ENCODE measurements at places on chromosomes 11 and 22. TPM values are rescaled to one million over a fixed set of nuclear protein-coding genes. Genes with fewer than 3 reads are reported as not detected.

Gene KCTD14
- polyA plus RNA-seq: 14.1 TPM

Gene TRIM49
- not detected for polyA plus RNA-seq

- DNase-seq: peak; percentile 79
These were observed 1.2 kb upstream of the MRGPRF start for GRCh38 chr11:69014084-69014851.

- DNase-seq: no peak
These were observed 346.6 kb downstream of the MN1 start for GRCh38 chr22:27454807-27455450.

DNA sequence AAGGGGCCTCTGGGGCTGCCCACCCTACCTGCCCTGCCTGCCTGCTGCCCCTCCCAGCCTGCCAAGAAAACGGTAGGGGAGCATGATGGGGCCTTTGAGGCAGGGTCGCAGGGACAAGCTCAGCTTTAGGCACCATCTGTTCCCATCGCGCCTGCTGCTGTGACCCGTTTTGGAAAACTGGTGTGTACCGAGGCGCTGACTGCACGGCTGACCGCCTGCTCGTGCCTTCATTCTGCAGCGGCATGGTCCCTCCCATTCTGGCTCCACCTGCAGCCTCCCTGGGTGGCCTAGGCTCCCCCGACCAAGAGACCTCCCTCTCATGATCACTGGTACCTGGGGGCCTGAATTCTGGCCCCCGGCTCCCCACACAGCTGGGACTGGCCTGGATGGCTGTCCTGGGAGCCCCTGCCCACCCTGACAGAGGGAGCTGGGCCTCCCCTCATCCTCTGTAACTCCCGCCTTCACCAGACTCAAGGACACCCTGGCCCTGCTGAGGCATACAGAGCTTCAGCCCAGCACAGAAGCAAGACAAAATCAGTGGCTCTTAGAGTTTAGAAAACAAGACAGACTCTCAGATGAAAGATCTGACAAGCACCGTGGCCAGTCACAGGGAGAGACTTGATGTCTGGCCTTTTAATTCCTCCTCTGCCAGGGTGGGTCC is 6.5 kb upstream of the MYRF start:
- DNase-seq: no peak

DNA sequence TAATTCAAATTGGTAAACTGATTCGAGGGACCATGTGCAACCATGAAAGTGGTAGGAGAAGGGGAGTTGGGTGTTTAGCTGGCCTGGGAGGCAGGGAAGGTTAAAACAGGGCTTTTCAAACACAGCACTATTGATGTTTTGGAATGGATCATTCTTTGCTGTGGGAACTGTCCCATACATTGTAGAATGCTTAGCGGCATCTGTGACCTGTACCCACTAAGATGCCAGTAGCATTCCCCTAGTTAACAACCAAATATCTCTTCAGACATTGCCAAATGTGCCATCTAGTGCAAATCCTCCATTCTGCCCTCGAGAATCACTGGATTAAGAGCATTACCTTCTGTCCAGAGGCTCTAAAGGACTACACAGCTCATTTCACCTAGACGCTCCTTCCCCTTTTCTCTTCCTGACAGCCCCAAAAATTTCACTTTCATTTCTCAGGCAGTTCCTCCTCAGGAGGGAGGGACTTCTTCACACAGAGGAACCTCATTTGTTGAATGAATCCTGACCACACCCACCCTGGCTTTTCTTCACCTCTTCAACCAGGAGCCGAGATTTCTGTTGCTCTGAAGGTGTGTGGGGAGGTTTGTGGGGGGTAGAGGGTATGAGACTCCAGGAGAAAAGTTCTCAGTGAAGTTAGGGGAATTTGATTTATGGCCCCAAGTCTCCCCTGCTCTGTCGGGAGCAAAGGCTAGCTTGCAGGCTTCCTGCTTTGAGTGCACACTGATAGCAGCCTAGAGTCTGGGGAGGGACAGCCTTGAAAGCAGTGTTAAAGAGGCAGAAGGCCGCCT is at the start of gene TRIM34:
TRIM34 (plus strand) TSS at position 513 of the 791 bp plus-strand sequence. CDS start 7,331 bp downstream, outside the sequence.
- DNase-seq: peak; percentile 47

GRCh38 chr11:110186867-110187266 is 93.7 kb downstream of the ZC3H12C start:
- DNase-seq: no peak

DNA sequence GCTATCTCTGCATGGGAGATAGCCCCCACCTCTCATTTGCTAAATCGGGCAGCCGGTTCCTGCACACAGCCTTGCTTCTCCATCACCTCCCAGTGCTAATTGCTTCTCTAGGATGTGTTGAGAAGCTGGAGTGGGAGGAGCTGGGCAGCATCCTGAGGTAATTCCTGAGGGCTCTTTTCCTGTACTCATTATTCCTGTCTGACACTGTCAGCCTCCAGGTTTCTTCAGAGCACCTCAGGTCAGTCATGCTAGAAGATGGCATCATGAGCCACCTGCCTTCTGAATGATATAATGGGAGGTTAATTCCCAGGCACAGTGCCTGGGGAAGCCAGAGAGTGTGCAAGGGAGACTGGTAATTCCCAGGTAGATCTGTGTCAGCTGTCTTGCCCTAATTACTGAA is 133.0 kb downstream of the RAB38 start:
- no peak for DNase-seq

DNA sequence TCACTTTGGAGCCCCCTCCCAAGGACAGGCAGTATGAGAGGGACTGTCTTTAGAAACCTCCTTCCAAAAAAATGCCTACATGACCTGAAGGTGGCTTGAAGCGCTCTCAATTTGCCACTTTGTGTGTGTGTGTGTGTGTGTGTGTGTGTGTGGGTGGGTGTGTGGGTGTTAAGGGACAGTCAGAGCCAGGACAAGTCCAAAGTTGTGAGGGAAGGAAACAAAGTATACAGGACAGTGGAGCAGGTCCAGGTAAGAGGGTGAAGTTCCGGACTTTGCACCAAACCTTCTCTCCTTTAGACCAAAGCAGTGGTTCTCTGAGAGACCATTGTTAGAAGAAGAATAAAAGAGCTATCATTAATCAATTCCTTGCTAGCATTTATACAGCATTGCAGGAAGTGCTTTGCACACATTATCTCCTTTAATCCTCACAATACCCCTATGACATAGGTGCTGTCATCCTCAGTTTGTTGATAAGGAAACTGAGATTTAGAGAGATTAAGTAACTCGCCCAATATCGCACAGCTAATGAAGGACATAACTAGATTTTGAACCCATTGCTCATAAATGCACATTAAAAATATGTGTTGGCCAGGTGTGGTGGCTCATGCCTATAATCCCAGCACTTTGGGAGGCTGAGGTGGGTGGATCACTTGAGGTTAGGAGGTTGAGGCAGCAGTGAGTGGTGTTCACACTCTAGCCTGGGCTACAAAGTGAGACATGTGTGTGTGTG is 12.4 kb upstream of the SLC5A1 start:
- no peak for DNase-seq

- no peak for DNase-seq
These were observed 23.1 kb upstream of the LDHA start for GRCh38 chr11:18371279-18371678.

DNA sequence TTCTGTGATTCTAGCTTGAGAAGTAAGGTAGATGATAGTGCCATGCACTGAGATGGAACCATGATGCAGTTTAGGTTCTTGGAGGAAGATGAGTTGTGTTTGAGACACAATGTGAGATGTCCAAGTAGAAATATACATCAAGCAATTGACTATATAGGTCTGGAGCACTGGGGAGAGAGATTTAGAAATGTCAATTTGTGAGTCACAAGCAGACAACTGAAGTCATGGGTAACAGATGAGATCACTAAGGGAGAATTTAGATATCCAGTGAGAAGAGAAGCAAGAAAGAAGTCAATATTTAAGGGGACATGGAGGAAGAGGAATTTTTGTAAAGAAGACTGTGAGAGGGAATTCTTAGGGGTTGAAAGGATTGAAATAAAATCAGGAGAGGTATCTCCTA is 65.1 kb upstream of the RRAS2 start:
- DNase-seq: no peak

GRCh38 chr11:18108254-18108653 is 2.4 kb upstream of the SAAL1 start:
- no peak for DNase-seq
